Activated CD4-positive, alpha-beta T cell treated with anti-CD3 and anti-CD28 coated beads, Interleukin-2, Interleukin-4, amounts not matched to agents 100 ng/mL and 50 ng/mL, durations not matched to agents 16 hours and 8 hours (primary cell): ENCODE measurements at places on chromosomes 13 and 19.

DNA sequence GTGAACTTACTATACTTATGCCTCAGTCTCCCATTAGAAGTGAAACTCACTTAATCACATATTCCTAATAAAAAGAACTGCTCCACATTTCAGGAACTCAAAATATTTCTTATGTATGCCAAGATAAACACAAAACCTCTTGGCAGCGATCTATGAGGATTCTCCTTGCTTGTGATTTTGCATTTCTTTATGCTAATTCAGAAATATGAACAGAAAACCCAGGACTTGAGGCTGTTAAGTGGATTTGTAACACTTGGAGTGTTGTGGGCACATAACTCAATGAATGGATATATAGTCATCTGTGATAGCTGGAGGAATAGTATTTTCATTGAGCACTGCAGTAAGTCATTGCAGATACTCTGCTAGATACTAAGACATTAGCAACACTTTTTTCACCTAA is 5.6 kb upstream of the KATNAL1 start:
- DNase-seq, result no peak

DNA sequence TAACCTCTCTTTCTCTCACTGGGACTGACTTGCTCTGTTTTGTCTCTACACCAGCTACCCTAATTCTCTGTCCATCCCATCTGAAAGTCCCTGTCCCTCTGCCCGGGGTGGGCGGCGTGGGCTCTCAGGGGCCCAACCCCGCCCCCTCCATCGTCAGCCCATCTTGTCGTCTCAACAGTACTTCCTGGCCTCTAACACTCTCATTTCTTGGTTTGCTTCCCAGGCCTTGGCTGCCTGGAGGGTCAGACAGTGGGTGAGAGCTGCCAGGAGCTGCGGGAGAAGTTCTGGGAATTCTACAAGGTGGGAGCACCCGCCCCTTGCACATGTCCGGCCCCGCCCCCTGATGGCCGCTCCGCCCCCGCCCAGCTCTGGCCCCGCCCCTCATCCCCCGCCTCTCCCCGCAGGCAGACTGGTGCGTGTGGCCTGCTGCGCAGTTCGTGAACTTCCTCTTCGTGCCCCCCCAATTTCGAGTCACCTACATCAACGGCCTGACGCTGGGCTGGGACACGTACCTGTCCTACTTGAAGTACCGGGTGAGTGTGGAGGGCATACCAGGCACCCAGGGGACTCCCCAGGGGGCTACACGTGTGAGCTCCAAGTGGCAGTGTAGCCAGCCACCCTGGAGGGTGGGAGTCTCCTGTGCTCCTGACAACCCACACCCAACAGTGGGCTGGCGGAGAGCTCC is 1.7 kb downstream of the MPV17L2 start:
- no peak for DNase-seq

DNA sequence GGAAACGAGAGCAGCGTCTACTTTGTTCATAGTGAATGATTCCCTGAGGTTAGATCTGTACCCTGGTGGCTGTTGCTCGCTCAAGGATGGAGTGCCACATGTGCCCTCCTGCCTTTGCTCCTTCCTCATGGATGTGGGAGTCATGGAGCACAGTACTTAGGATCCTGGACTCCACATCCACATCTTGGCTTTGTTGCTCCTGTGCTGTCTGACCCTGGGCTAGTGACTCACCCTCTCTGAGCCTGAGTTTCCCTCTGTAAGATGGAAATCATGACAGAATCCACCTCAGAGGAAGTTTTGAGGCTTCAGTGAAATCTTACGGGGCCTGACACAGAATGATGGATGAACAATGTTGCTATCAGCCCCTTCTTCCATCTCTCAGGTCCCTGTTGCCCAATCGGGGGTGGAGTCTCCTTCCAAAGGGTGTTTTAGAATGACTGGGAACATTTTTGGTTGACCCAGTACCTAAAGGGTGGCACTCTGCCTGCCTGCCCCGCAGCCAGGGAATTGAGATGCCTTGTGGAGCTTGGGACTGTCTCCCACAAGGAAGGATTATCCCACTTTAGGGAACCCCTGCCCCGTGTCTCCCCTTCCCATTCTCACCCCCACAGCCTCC is 9.8 kb upstream of the TIMM50 start:
- no peak for DNase-seq

DNA sequence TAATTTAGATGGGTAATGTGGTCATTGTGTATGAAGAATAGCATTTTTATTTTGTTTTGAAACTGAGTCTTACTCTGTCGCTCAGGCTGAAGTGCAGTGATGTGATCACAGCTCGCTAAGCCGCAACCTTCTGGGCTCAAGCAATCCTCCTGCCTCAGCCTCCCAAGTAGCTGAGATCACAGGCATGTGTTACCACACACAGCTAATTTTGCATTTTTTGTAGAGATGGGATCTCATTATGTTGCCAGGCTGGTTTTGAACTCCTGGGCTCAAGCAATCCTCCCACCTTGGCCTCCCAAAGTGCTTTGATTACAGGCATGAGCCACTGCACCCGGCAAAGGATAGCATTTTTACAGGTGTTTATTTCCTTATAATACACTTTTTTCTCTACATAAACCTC is 36.6 kb downstream of the SERTM1 start:
- DNase-seq, result no peak

DNA sequence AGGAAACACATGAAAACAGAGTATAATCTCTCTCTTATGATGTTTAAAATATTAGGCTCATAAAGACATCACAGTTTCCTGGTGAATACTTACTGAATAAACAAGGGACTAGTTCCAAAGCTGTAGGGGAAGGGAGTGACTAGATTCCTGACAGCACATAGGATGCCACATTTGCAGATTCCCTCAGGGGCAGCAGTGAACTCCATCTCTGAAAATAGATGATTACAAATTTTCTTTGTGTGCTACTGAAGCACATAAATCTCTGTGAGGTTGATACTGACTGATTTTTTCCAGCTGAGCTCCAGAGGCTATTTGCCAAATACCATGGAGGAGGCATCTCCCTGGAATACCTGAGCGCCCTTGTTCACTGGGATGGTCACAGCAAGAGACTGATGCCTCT is 77.3 kb downstream of the FGF9 start:
- DNase-seq, result no peak

DNA sequence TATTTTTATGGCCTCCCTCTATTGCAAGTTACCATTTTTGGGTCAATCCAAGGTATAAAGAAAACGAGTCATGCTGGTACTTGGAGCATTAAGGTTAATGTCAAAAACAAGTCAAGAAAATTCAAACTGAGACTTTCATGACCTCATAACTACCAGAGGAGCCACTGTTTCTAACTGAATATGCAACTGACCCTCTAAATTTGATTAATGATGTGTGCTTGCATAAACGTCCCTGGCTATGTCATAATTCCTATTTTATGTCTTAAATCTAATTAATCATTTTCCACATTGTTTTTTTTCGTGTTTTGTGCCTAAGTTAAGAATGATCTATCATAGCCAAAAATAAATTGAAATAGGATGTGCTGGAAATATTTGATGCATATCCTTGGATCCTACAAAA is 396.7 kb upstream of the GPC6 start:
- no peak for DNase-seq
